ENCODE measurements at places on chromosomes 5 and 9. TPM values are rescaled to one million over a fixed set of nuclear protein-coding genes. Genes with fewer than 3 reads are reported as not detected.

Gene HK3
- polyA plus RNA-seq: not detected

Gene FIBCD1
- not detected for polyA plus RNA-seq

Gene PRR7
- polyA plus RNA-seq: 22.1 TPM

Gene CAMSAP1
- polyA plus RNA-seq: 2.2 TPM

Gene SLC27A6
- polyA plus RNA-seq: not detected

Gene EPB41L4A
- 0.45 TPM for polyA plus RNA-seq

Gene SLC45A2
- not detected for polyA plus RNA-seq

- no peak overlapping the region for H3K4me3 ChIP-seq
- no peak overlapping the region for H3K27ac ChIP-seq
- H3K27me3 ChIP-seq: no peaks in the 10 kb centered on the region
- no peaks in the 10 kb centered on the region for H3K36me3 ChIP-seq
- no peak for DNase-seq
Measured at GRCh38 chr5:15966651-15967050, 212.9 kb downstream of the MARCHF11 start.

DNA sequence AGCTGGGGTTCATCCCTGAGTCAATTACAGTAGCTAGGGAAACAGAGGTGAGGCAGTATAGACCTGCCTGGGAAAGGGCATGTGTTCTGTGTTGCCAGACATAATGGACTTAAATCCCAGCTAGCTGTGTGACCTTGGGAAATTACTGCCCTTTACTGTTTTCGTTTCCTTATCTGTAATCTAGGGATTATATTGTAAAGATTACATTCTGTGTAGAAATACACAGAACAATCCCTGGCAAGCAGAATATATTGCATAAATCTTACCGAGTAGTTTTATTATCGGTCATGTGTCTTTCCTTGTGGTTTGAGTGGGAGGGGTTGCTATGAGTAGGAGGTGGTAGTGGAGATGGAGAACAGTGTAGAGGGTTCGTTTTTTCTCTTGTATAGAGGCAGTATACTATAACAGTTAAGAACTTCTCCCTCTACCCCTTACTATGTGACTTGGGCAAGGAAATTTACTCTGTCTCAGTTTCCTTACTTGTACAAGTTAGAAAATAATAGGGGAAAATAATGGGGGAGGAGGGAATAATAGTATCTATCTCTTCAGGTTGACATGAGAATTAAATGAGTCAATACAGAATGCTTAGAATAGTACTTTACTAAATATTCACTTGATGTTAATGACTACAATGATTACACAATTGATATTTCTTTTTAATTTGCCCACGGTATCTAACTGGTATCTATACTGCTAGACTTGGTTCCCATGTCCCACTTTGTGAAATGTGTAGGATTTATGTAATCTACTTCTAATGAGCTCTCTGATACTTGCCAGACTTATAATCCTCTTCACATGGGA, 7.1 kb upstream of the DMXL1 start:
- H3K4me1 ChIP-seq: no peaks in the 10 kb centered on the region
- no peak overlapping the region for H3K4me3 ChIP-seq
- H3K36me3 ChIP-seq: no peaks in the 10 kb centered on the region
- H3K27me3 ChIP-seq: no peaks in the 10 kb centered on the region

DNA sequence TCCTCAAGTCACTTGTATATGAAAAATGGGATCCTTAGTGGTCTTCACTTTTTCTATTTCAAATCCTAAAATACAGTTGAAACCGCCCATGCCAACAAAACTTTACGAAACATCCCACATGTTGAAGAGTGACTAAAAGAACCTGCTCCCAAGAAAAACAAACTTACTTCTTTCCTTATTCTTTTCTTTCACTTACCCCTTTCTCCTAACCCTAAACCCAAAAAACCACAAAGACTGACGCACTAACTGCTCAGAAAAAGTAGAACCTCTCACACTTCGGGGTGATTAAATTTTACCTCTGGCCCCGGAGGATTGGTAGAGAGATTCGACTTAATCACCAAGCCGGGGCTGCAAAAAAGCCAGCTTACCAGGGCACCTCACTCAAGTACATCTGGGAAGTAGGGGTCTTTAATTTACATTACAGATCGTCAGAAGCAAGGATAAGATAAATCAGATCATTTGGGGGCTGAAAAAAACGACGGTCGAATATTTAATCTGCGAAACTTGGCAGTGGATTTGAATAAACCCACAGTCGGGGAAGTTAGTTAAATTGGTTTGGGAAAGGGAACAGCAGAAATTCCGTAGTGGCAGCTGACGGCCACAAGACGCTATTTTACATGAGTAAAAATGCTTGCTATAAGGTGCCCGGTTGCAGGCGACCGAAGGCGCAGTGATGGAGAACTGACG, 1.3 kb downstream of the CDO1 start:
- peaks cover 34% of the 10 kb centered on the region for H3K27me3 ChIP-seq
- H3K27ac ChIP-seq: no peak overlapping the region
- no peak overlapping the region for H3K4me3 ChIP-seq
- no peaks in the 10 kb centered on the region for H3K4me1 ChIP-seq
- no peaks in the 10 kb centered on the region for H3K36me3 ChIP-seq
- DNase-seq: no peak

- peaks cover 83% of the 10 kb centered on the region for H3K4me1 ChIP-seq
- no peak overlapping the region for H3K27ac ChIP-seq
- peak overlapping the region; percentile 82 for H3K4me3 ChIP-seq
- no peak for DNase-seq
- no peaks in the 10 kb centered on the region for H3K27me3 ChIP-seq
- H3K36me3 ChIP-seq: no peaks in the 10 kb centered on the region
Measured at GRCh38 chr9:89494199-89494598, 3.7 kb downstream of the SEMA4D start.

GRCh38 chr9:108182950-108183381, 672.8 kb downstream of the ACTL7B start:
- no peaks in the 10 kb centered on the region for H3K36me3 ChIP-seq
- no peaks in the 10 kb centered on the region for H3K27me3 ChIP-seq
- no peak overlapping the region for H3K4me3 ChIP-seq
- DNase-seq: no peak

GRCh38 chr9:128919402-128920089, 1.2 kb upstream of the PHYHD1 start:
- H3K36me3 ChIP-seq: peaks cover 8% of the 10 kb centered on the region
- H3K27ac ChIP-seq: no peak overlapping the region
- DNase-seq: no peak

DNA sequence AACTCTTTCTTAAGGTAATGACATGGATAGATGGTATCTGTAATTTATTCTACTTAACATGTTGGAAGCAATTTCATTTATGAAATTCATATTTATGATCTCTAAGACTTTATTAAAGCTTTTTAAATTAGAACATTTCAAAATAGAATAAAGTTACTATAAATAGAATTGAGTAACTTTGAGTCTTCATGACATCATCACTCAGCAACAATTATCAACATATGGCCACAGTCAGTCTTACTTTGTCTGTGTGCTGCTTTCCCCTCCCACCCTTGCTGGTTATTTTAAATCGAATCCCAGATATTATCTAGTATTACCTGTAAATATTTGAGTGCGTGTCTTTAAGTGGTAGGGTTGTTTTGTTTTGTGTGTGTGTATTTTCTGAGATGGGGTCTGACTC, 65.2 kb downstream of the IPO11 start:
- H3K36me3 ChIP-seq: peaks cover 4% of the 10 kb centered on the region
- no peak overlapping the region for H3K4me3 ChIP-seq
- no peaks in the 10 kb centered on the region for H3K27me3 ChIP-seq
- H3K27ac ChIP-seq: no peak overlapping the region
- no peaks in the 10 kb centered on the region for H3K4me1 ChIP-seq

DNA sequence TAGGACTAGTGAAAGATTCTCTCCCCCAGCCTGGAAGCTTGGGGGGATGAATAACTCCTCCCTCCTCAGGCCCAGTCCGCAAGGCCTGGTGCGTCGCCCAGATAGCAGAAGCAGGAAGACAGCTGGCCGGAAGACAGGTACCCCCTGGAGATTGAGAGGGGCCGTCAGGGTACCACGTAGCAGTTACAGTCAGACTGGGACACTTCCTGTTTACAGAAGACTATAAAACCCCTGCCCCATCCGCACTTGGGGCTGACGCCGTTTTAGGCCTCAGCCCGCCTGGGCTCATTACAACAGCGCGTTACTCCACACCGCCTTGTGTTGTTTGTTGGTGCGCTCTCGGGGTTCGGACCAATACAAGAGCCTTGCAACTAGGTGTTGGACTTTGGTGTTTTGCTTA, 15.4 kb downstream of the SEMA6A start:
- no peak overlapping the region for H3K4me3 ChIP-seq
- no peaks in the 10 kb centered on the region for H3K36me3 ChIP-seq
- no peaks in the 10 kb centered on the region for H3K4me1 ChIP-seq
- H3K27me3 ChIP-seq: no peaks in the 10 kb centered on the region
- no peak for DNase-seq

GRCh38 chr9:16869131-16869881, 1.2 kb downstream of the BNC2 start:
- H3K27me3 ChIP-seq: no peaks in the 10 kb centered on the region
- H3K36me3 ChIP-seq: no peaks in the 10 kb centered on the region
- H3K27ac ChIP-seq: no peak overlapping the region
- no peak for DNase-seq
- no peaks in the 10 kb centered on the region for H3K4me1 ChIP-seq

DNA sequence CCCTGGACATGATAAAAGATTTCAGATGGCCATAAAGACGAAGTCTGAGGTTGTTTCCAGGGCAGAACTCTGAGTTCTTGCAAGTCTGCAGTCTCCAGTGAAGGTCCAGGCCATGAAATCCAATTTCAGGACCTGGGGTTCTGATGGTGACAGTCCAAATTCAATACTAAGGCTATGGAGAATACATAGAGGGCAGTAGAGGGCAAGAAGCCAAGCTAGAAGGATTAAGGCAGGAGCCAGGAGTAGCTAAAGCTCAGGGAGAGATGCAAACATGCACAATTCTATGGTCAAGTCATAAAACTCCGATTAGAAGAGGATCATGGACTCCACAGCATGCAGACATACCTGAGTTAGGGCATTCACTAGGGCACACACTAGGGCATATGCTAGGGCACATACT, 11.4 kb downstream of the SLIT3 start:
- H3K27ac ChIP-seq: no peak overlapping the region
- no peak overlapping the region for H3K4me3 ChIP-seq
- H3K27me3 ChIP-seq: no peaks in the 10 kb centered on the region

- peaks cover 9% of the 10 kb centered on the region for H3K4me1 ChIP-seq
- DNase-seq: no peak
- no peaks in the 10 kb centered on the region for H3K27me3 ChIP-seq
- H3K36me3 ChIP-seq: peaks cover 5% of the 10 kb centered on the region
Measured at GRCh38 chr5:75568202-75568601, 43.1 kb upstream of the ANKDD1B start.

GRCh38 chr5:146816775-146817387, 61.7 kb downstream of the PPP2R2B start:
- H3K27ac ChIP-seq: no peak overlapping the region
- no peaks in the 10 kb centered on the region for H3K27me3 ChIP-seq
- H3K4me1 ChIP-seq: no peaks in the 10 kb centered on the region
- no peaks in the 10 kb centered on the region for H3K36me3 ChIP-seq

DNA sequence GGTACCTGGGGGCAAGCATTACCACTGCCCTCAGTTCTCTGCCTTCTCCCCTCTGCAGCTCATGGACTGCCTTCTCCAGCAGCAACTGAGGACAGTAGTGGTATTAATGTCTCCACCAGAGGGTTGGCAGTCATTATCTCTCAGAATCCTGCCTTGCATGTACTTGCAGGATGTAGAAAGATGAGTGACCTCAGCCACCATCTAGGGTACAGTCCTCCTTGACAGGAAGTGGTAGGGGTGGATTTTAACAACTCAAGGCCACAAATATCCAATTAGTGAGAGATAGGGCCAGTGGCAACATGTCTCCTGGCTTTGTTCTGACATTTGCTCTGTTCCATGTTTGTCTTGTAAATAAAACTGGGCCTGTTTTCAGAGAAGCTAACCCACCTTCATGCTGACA, 47.2 kb downstream of the F2R start:
- H3K27me3 ChIP-seq: no peaks in the 10 kb centered on the region
- H3K36me3 ChIP-seq: no peaks in the 10 kb centered on the region
- H3K4me3 ChIP-seq: no peak overlapping the region
- no peak overlapping the region for H3K27ac ChIP-seq

- H3K4me3 ChIP-seq: peak within 1 kb of the TSS; percentile 8
- H3K36me3 ChIP-seq: no peaks in the 10 kb centered on the region
- peaks cover 9% of the 10 kb centered on the region for H3K4me1 ChIP-seq
- DNase-seq: no peak
- H3K27me3 ChIP-seq: peaks cover 23% of the 10 kb centered on the region
- H3K27ac ChIP-seq: no peak within 1 kb of the TSS
Measured at GRCh38 chr5:78648359-78649210, at the start of gene LHFPL2. Gene LHFPL2, minus strand, starts transcription at chr5:78648772. Its CDS starts 138,559 bp downstream, at chr5:78510213.

- no peak overlapping the region for H3K4me3 ChIP-seq
- no peaks in the 10 kb centered on the region for H3K27me3 ChIP-seq
- H3K4me1 ChIP-seq: no peaks in the 10 kb centered on the region
- DNase-seq: no peak
- no peak overlapping the region for H3K27ac ChIP-seq
- H3K36me3 ChIP-seq: no peaks in the 10 kb centered on the region
Measured at GRCh38 chr5:98503616-98504015, 269.8 kb upstream of the RGMB start.

DNA sequence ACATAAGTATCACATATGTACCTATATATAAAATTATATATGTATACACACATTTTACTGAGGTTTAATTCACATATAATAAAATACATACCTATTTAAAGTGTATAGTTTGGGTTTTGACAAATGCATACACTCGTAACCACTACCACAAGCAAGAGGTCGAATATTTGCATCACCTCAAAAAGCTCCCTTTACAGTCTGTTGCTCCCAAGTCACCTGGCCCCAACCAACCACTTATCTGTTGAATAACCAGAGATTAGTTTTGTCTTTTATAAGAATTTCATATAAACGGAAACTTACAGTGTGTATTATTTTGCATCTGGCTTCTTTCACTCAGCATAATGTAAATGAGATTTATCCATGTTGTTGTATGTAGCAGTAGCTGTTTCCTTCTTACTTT, 218.9 kb downstream of the MAT2B start:
- H3K4me3 ChIP-seq: no peak overlapping the region
- no peaks in the 10 kb centered on the region for H3K36me3 ChIP-seq
- H3K27me3 ChIP-seq: no peaks in the 10 kb centered on the region
- no peaks in the 10 kb centered on the region for H3K4me1 ChIP-seq
- no peak overlapping the region for H3K27ac ChIP-seq

- H3K27ac ChIP-seq: no peak overlapping the region
- DNase-seq: no peak
- H3K27me3 ChIP-seq: no peaks in the 10 kb centered on the region
- no peak overlapping the region for H3K4me3 ChIP-seq
- H3K36me3 ChIP-seq: peaks cover 8% of the 10 kb centered on the region
Measured at GRCh38 chr9:110248361-110248760, 7.9 kb downstream of the TXN start.

- no peak for DNase-seq
- H3K27ac ChIP-seq: no peak overlapping the region
- no peaks in the 10 kb centered on the region for H3K27me3 ChIP-seq
- no peaks in the 10 kb centered on the region for H3K36me3 ChIP-seq
- peaks cover 83% of the 10 kb centered on the region for H3K4me1 ChIP-seq
Measured at GRCh38 chr5:119385136-119385535, 29.3 kb downstream of the TNFAIP8 start.
